ENCODE measurements at places on chromosomes 2 and 18.

DNA sequence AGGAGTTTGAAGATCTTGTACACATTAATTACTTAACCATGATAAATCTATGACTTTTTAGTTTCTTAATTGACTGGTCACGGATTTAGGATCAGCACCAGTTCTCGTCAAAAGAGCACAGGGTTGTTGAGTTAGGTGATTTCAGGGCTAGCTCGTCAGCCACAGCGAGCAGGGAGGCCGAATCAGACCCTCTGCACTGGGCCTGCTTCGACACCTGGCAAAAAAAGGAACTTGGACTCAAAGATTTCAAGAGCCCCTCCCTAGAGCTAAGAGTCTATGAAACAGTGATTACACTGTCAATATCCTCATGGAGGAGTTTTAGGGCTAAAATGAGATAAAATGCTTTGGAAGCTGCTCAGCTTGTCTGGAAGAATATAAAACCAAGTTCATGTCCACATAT is 4.6 kb upstream of the SERTAD2 start:
- no peak for DNase-seq

DNA sequence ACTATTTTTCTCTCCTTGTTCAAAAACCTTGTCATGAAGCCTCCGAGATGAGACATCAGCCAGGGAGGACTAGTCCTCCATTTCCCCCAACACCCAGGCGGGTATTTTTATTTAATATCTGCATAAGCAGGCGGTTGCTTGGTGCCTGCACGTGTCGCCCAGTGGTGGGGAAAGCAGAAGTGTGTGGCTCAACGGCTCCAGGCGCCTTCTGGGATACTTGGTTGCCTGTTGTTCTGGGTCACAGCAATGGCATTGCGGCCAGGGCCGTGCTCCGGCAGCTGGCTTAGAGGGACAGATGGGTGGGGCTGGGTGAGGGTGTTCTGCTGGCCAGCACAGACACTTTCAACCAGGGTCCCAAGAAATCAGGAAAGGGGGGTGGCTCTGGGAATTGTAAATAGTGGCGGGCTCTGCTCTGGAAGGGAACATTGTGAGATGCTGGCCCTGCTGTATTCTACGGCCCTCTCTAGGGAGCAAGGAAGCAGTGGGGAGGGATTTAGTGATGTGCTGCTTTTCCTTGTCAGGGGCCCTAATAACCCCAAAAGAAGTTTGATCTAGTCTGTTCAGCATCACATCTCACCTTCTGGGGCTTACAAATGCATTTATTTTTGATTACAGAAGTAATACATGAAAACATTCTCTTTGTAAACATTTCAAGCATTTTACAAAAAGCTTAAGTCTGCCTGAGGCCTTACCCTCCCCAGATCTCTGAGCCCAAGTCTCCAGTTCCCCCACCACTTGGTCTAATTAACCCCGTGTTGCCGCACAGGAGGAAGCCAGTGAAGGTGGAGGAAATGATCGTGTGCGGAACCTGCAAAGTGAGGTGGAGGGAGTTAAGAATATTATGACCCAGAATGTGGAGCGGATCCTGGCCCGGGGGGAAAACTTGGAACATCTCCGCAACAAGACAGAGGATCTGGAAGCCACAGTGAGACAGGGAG is 1.1 kb downstream of the VAMP8 start:
- DNase-seq, result no peak

GRCh38 chr2:166184789-166185188 is 57.0 kb upstream of the SCN1A start:
- no peak for DNase-seq

GRCh38 chr18:54233228-54233625 is 8.8 kb upstream of the MBD2 start:
- DNase-seq, result no peak

DNA sequence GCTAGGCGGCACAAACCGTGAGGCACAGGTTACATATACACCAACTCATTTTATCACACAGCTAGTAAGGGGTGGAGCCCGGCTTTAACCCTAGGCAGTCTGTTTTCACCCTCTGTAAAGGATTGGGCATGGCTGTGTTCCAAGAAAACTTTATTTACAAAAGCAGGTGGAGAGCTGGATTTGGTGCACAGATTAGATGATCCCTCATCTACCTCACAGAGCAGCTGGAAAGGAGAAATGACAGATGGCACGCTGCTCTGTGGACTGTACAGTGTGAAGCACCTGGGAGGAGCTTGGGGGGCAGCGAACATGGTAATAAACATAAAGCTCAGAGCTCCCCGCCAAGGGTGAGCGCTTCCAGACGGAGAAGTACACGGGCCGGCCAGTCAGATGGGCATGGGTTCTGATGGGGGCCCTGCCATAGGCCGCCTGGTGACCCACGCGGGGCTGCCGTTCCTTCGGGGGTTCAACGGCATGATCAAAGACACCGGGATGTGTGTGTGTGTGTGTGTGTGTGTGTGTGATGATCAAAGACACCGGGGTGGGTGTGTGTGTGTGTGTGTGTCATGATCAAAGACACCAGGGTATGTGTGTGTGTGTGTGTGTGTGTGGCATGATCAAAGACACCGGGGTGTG is 862 bp upstream of the TMEM177 start:
- no peak for DNase-seq

- DNase-seq, result no peak
Observed at GRCh38 chr18:75257605-75258004, 47.0 kb downstream of the TSHZ1 start.

DNA sequence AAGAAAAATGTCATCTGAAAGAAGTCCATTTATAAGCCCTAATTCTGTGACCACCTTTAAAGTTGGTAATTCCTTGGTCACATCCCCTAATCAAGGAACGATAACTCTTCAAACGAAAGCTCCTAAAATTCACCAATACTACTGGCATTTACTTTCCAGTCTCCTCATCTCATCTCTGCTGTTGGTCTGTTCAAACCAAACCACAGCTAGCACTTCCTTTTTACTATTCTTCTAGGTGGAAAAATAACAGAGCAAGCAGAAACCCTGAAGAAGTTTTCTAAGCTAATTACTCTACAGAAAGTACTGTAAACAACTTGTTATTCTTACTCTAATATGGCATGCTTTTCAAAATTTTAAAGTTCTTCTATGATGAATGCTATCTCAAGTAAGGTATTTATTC is 21.6 kb downstream of the TIA1 start:
- DNase-seq, result no peak

GRCh38 chr2:59594671-59595222 is 958.7 kb downstream of the BCL11A start:
- DNase-seq, result no peak

DNA sequence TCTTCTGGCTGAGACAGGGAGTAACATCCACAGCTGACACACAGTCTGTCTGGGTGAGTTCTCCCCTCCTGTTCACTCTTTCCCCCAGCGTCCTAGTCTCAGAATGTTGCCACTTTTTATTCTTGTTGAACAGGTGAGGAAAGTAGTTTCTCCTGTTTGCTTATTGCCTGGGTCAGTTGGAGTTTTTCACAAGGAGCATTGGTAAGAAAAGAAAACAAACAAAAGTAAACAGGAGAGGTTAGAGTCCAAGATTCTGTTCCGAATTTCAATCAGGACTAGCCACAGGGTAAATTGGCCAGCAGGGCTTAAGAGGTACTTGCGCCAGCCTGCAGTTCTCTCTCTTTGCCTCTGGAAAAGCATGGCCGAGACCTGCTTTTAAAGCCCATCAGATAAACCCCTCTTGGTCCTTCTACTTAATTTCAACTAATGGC is 255.0 kb upstream of the EPAS1 start:
- DNase-seq, result no peak

DNA sequence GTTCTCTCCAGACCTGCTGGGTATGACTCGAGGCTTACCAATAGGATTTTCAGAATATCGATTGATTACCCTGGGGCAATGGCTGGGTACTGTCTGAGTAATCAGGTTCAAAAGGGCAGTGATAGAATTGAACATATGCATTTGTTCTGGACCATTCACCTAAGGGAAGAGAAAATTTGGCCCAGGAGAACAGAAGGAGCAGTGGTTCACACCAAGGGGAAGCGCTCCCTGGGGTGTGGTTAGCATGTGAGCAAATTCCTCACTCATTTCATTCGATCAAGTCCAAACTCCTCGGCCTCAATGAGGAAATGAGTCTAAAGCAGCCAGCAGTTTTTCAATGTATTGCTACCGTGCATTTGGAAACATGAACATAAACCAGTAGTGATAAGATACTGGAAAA is 55.6 kb downstream of the CYP26B1 start:
- DNase-seq, result no peak

DNA sequence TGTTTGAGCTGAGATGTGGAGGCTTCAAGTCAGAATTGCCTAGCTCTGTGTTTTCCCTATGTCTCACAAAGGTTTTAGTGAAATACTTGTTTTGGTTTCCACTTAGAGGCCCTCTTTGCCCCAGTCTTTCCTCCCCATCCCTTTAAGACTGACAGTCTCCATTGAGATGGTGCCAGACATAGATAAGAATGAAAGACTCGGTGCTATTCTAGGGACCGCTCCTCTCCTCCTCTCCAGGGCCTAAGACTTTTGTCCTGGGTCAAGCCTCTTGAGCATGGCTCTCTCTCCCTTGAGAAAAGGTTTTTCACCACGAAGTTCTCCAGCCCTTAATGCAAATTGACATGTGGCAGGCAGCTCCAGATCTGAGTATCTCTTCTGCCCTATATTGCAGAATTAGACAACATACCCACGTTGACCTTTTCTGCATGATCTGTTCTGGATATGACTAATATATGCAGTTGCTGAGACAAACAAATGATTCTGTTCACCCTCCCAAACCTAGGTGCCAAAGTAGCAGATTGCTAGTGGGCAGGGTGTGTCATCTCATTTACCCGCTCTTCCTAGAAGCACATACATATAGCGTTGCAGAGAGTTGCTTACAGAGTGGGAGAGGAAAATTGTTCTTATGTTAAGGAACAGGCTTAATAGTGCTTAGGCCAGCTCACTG is 47.5 kb upstream of the ACSL3 start:
- no peak for DNase-seq

GRCh38 chr2:144343145-144343544 is 176.8 kb downstream of the ZEB2 start:
- DNase-seq, result no peak

GRCh38 chr18:58532298-58532697 is 96.6 kb downstream of the ALPK2 start:
- DNase-seq, result no peak

- DNase-seq, result no peak
Observed at GRCh38 chr2:202605174-202605573, 29.6 kb upstream of the FAM117B start.

GRCh38 chr2:74373985-74374384 is 6.1 kb downstream of the DCTN1 start:
- DNase-seq, result no peak
